ENCODE measurements at places on chromosomes 3 and 15. TPM values are rescaled to one million over a fixed set of nuclear protein-coding genes. Genes with fewer than 3 reads are reported as not detected.

- H3K27me3 ChIP-seq: no peaks in the 10 kb centered on the region
- no peak overlapping the region for H3K27ac ChIP-seq
- no peak overlapping the region for H3K4me3 ChIP-seq
- H3K4me1 ChIP-seq: no peaks in the 10 kb centered on the region
- no peak for DNase-seq
These were observed 129.6 kb downstream of the ADAMTS17 start for GRCh38 chr15:100211855-100212850.

DNA sequence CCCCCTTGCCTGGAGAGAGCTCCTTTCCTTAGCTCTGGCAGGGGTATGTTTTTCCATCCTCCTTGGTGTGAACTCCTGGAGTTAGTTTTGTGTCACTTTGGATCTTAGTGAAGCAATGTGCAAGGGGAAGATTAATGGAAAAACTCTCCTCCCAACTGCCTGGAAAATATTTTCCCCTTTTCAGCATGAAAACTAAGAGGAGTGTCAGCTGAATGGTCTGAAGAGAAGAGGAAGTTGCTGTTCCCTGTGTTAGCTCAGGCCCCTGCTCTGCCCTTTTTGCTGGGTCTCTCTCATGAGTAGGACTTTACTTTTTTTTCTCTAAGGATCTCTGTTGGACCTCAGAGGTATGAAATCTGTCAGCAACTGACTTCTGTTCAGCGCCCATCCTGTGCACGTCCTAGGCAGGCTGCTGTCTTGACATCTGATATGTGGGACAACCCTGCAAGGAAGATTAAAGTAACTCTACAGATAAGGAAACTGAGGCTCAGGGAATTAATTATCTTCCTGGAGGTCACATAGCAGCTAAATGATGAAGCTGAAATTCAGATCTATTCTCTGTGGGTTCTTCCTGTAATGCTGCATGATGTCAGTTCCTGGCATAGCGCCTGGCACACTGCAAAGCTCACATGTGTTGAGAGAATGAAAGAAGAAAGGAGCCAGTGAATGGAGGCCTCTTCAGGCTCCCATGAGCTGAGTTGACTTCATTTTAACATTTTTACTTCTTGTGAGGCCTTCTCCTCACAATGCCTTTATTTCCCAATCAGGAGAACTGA is 109.7 kb upstream of the GALNT15 start:
- H3K4me1 ChIP-seq: peaks cover 7% of the 10 kb centered on the region
- no peaks in the 10 kb centered on the region for H3K27me3 ChIP-seq
- H3K4me3 ChIP-seq: no peak overlapping the region
- no peaks in the 10 kb centered on the region for H3K36me3 ChIP-seq

PLA2G4D gene
- not detected for total RNA-seq

PRR20G gene
- total RNA-seq: not detected

CCR2 gene
- 2.7 TPM for total RNA-seq

All from uterus (tissue), 4 donors.